ENCODE measurements at places on chromosomes 12 and 14. TPM values are rescaled to one million over a fixed set of nuclear protein-coding genes. Genes with fewer than 3 reads are reported as not detected.

DNA sequence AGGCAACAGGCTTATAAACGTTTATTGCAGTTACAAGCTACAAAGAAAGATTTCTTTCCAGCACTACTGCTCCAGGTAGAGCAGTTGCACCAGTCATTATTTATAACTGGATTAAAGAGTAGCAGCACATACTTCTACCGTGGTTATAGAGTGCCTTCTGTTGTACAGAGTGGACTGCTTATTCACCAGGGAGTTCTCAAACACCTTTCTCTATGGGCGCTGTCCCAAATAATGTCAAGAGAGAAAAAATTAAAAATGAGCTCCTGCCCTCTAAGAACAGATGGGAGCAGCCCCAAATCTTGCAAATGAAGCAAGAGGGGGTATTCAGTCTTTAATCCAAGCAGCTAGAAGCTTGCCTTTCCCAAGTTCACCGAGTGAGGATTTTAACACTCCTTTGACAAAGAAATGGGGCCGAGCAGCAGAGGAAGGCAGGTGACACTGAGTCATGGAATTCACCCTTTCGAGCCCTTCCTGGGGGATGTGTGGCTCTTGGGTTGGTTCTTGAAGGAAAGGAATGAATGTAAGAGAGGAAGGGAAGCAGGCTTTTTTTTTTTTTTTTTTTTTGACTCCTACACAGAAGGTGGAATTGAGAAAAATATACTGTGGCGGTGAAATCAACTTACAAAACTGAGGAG, 181.2 kb downstream of the PRKCH start:
- H3K36me3 ChIP-seq: no peaks in the 10 kb centered on the region
- no peaks in the 10 kb centered on the region for H3K27me3 ChIP-seq
- H3K4me3 ChIP-seq: no peak overlapping the region
- no peak overlapping the region for H3K27ac ChIP-seq
- DNase-seq: no peak
- peaks cover 5% of the 10 kb centered on the region for H3K4me1 ChIP-seq

- no peaks in the 10 kb centered on the region for H3K36me3 ChIP-seq
- H3K4me1 ChIP-seq: peaks cover 14% of the 10 kb centered on the region
- no peak for DNase-seq
- H3K27ac ChIP-seq: no peak overlapping the region
Observed at GRCh38 chr12:51269174-51270066, 795 bp downstream of the SMAGP start.

GRCh38 chr12:75661908-75662307, 150.5 kb upstream of the KRR1 start:
- DNase-seq: no peak
- peaks cover 27% of the 10 kb centered on the region for H3K4me1 ChIP-seq
- H3K36me3 ChIP-seq: no peaks in the 10 kb centered on the region

The DENR gene
- 51.9 TPM for total RNA-seq

The ACSS3 gene
- 5.6 TPM for total RNA-seq

Measured in osteocyte (in vitro differentiated cells).